ENCODE measurements at places on chromosomes 7 and 10.
A peak's percentile ranks its signal among the peaks of the same experiment; 100 is the strongest.

DNA sequence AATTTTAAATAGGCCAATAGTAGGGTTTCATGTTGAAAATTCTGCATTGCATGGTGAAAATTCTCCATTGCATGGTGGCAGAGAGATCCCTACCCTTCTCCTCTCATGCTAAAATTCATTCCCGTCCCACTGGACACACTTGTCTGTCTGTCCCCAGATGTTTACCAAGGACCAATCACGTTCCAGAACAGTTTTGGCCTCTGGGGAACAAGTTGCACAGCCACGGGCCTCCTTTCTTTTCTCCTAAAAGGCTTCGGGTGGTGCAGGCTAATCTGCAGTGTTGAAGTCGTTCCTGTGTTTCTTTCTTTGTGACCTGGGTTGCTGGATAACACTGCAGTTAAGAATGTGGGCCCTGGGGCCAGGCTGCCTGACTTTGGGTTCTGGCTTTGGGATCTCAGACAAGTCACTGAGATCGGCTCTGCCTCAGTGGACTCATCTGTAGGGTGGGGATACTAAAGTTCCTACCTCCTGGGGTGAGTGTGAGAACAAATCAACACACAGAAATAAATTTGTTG lies 113.1 kb upstream of the FAM204A start:
- DNase-seq = no peak

DNA sequence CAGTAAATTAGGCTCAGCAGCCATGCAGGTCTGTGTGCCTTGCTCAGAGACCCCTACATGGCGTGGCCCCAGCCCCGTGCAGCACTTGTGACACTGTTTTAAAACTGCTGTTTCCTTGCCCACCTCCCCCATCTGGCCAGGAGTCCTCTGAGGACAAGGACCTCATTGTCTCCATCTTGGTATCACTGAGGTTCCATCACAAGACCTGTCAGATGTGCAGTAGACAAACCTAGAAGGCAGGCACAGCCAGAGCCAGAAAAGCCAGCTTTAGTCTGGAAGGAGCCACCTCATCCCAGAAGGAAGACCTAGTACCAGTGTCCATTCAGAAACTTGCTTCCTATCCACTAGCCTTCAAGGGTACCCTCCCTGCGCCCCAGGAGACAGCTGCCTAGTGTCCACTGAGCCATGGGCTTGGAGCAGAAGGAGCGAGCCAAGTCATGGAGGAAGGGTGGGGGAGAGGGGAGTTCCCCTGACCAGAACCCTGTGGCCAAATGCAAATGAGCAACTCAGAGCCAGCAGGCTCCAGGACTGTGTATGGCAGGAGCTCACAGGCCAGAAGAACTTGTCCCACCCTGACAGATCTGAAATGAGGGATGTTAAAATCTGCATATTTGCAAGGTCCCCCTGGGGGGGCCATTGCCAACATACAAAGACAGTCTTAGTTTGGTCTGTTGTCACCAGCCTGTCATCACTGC lies 176.1 kb downstream of the SH3PXD2A start:
- no peak for DNase-seq

GRCh38 chr10:86047588-86047987 lies 319.0 kb downstream of the GRID1 start:
- DNase-seq = no peak

- DNase-seq = peak; percentile 78
Measured at GRCh38 chr10:30591249-30591670, 38.3 kb downstream of the LYZL2 start.

DNA sequence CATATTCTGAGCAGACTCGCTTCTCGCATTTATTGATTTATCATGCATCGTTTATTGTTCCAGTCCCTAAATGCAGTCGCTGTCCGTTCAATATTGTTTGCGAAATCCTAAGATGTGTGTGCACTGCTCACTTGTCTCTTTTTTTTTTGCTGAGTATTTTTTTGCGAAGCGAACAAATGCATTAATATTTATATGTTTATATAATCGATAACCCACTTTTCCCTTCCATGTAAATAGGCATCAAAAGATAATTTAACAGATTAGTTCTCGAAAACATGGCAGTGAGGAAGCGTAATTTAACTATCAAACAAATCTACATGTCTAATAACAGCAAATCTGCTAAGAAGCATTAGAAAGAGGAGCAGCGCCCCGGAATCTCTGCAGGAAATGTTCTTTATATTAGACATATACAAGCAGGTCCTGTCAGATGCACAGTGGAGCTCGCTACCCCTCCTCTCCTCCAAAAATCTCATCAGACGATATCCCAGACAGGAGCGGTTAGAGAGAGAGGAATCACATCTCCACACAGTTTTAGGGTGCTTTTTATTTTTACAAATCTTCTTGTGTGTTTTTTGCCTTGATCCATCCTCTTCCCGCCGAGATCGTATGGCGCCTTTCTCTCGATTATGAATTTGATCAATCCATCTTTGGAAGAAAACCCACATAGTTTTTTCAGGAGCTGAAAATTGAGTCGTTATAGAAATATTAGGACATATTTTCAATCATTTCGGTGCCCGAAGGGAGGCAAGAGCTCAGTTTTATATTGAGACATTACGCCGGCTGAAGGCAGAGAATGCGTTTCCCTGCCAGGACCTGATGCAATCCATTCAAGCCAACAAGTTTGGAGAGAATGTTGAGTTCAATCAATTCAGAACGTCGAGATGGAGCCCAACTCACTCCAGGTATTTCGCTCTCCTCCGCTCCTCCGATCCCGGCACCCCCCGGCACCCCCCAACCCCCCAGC lies at the start of gene ARID5B:
ARID5B (plus strand) TSS at position 871 of the 964 bp plus-strand sequence; CDS start at position 882, 11 bp downstream.
- no peak for DNase-seq

DNA sequence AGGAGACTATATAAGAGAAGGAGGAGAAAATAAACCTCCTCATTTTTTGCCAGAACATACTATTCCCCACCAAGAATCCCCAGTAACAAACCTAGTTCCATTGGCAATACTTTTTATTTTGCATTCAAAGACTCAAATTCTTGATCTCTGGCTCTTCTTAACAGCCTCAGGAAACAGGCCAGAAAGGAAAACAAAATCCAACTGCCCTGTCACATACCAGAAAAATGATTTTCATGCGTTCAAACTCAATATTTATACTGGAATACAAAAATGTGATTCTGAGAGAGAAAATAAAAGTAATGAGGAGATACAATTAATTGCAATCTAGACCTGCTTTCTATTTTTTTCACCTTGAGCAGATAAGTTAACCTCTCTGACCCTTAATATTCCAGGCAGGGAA lies 435.9 kb upstream of the AUTS2 start:
- no peak for DNase-seq

DNA sequence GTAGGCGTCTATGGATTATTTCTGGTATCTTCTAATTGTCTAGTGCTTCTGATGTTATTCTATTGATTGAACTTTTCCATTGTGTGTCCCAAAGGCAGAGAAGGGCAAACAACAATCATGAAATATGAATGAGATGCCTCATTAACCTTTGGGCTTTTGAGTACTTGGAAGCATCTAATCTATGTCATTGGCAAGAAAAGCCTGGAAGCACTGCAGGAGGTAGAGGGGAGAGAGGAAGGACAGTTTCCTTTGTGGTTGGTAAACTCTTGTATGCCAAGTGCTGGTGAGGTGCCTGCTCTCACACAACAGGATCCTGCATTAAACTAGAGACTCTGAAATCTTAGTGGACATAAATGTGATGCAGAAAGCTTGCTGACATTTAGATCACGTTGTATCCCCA lies 155.2 kb upstream of the TPK1 start:
- no peak for DNase-seq

DNA sequence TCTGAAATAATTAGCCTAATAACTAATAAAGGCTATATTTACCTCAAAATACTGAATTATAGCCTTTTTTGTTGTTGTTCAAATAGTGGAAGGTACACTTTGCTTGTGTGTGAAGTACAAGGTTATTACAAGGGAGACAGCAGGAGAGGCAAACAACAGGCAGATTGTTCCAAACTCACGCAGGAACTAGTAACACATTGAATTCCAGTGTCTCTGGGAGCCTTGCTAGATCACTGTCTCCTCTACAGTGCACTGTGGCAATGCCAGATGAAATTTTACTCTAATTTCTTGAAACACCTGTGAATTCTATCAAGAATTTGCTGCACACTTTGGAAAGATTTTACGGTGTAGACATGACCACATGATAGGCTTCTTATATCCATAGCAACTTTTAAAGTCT lies 112.6 kb downstream of the MDFIC start:
- no peak for DNase-seq

DNA sequence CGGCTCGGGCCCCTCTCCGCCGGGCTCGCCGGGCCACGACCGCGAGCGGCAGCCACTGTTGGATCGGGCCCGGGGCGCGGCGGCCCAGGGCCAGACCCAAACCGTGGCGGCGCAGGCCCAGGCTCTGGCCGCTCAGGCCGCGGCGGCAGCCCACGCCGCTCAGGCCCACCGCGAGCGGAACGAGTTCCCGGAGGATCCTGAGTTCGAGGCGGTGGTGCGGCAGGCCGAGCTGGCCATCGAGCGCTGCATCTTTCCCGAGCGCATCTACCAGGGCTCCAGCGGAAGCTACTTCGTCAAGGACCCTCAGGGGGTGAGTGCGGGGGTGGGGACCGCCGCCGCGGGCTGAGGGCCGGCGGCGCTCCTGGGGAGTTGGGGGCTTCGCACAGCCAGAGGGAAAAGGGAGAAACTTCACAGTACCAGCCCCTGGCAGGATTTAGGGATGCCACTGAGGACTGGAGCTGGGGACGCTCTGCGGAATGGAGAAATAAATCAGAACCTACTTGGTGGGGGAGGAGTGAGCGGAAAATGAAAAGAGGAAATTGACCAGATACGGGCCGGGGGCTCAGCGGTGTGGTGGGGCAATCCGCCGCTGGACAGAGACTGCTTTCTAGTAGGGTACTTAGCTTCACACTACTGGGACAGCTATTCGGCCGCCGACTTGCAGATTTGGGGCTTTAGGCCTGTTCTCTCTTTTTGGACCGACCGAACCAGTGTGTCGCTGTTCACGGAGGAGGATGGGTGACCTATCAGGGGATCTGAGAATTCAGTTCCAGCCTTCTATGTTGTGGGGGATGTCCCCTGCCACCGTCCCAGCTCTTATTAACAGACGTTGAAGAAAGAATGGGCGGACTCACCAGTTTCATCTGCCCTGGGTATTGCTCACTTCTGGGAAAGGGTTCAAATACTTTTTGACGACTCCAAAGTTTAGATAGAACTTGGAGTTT lies 669 bp downstream of the PI4K2A start:
- peak; percentile 32 for DNase-seq

DNA sequence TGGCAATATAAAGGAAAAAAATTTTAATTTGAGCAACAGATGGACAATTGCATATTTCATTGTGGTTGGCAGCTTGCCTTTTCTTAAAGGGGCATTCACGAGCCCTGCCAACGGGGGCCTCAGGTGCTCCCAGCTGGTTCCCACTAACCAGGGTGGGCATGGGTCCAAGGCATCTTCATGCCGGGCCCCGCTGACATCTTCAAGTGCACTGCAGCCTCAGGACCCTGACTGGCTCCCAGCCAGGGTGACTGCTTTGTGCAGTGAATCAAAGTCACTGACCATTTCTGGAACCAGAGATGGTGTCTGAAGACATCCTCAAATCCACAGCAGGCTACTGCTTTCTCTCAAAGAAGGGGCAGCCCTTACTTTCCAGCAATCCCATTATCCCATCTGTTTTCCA lies 275.2 kb upstream of the MGMT start:
- DNase-seq = peak; percentile 9

- DNase-seq = no peak
Measured at GRCh38 chr10:129771024-129771423, 193.1 kb downstream of the EBF3 start.

DNA sequence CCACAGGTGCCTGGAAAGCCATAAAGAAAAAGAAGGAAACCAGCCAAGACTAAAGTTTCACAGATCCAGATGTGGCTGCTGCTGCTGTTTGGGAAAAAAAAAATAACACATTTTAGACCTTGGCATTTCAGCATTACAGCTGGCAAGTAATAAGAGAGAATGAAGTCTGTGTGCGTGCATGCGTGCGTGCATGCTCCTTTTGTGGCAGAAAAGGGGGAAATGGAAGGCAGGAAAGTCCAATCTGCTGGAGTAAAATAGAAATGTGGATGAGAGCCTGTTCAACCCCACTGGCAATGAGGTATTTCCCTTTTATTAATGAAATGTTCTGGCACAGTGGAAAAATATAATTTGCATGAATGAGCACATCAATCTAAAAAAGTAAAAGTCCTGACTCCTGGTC lies 137.0 kb upstream of the SEMA3A start:
- no peak for DNase-seq
